ENCODE measurements at places on chromosomes 4 and X.

- no peak for DNase-seq
Observed at GRCh38 chr4:5632571-5632970, 75.8 kb downstream of the EVC2 start.

GRCh38 chr4:174016251-174016650 is 267.2 kb downstream of the FBXO8 start:
- DNase-seq = no peak

GRCh38 chrX:102129473-102129872 is 4.0 kb downstream of the TCEAL2 start:
- no peak for DNase-seq

- no peak for DNase-seq
Observed at GRCh38 chrX:49129427-49129826, 5.9 kb upstream of the GPKOW start.

DNA sequence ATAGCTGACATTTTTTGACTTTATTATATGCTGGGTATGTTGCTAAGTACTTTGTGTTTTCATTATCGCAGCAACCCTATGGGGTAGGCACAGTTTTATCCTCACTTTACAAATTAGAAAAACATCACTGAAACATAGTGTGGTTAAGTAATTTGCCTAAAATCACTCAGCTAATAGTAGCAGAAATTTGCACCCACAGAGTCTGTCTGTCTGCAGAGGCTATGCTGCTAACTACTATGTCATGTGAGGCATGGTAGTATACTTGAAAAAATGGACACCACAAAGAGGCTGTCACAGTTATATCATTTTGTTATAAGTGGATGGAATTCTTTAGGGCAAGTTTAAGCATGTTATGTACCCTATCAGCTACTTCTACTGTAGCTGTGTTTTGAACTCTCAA is 69.0 kb downstream of the STAG2 start:
- DNase-seq = no peak

DNA sequence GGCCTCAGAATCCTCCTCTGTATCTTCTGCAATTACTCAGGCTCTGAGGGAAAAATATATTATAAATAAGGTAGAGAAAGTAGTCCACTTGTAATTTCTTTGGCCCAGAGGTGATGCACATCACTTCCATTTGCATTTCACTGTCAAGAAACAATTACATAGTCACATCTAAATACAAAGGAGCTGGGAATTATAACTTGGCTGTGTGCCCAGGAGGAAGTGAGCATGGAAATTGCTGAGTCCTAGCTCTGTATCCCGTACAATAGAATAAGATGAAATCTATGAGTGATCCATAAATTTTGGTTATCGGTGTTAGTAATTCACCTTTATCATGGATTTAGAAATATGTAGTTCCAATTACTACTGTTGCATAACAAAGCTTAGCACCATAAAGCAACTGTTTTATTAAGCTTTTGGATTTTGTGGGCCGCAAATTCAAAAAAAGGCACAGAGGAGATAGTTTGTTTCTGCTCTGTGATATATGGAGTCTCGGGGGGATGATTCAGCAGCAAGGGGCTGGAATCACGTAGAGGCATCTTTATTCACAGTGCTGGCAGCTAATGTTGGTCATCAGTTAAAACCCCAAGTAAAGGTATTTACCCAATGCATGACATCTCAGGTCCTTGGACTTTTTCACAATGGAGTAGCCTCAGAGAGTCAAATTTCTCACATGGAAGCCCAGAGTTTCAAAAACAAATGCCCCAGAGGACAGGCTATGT is 241.4 kb upstream of the GALNT7 start:
- no peak for DNase-seq

- DNase-seq = no peak
Observed at GRCh38 chr4:94598758-94599157, 147.0 kb downstream of the PDLIM5 start.

GRCh38 chr4:8329859-8330761 is 60.6 kb downstream of the HTRA3 start:
- no peak for DNase-seq

DNA sequence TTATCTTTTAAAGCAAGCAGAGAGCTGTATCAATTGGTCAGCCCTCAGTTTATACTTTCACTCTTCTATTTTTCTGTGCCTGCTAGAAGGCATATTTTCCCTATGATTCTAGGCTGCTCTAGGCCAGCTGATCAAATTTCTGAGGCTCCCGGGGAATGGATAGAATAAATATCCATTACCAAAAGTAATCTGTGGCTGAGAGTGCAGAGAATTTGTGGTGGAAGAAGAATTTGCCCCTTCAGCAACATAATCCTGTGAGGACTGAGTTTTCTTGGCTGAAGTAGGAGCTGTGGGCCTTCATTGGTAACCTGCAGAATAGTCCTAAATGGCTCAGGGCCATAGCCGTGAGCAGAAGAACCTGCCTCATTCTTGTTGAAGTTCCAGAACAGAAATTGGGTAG is 314.6 kb upstream of the CASK start:
- DNase-seq = no peak

- no peak for DNase-seq
Observed at GRCh38 chr4:20358110-20358509, 106.4 kb downstream of the SLIT2 start.

DNA sequence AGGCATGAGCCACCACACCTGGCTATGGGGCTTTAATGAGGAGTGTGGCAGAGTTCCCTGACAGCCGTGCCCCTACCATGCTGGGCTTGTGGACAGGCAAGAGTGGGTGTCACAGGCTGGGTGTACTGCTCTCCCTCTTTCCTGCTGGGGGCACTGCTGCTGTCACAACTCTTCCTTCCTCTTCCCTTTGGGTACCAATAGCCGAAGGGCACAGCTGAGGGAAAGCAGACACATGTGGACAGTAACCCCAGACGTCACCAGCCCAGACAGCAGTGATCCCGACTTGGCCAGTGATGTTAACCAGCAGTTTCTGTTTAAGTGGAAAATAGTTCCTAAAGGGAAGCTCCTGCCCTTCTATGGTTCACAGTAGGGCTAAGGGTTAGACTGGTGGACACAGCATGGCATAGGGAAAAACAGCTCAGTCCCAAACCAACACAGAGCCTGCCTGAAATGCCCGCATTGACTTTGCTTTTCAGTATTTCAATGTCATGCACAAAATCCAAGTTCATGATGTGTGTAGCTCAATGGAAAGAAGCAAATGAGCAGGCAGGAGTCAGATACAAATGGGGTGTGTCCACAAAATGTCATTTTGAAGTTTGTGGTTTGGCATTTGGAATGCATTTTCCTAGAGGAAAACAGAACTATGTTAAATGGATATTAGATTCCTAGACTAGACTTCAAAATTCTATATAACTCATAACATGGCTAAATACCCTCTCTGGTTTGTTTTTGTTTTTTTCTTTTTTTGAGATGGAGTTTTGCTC is 24.9 kb upstream of the DDX3X start:
- DNase-seq = no peak

DNA sequence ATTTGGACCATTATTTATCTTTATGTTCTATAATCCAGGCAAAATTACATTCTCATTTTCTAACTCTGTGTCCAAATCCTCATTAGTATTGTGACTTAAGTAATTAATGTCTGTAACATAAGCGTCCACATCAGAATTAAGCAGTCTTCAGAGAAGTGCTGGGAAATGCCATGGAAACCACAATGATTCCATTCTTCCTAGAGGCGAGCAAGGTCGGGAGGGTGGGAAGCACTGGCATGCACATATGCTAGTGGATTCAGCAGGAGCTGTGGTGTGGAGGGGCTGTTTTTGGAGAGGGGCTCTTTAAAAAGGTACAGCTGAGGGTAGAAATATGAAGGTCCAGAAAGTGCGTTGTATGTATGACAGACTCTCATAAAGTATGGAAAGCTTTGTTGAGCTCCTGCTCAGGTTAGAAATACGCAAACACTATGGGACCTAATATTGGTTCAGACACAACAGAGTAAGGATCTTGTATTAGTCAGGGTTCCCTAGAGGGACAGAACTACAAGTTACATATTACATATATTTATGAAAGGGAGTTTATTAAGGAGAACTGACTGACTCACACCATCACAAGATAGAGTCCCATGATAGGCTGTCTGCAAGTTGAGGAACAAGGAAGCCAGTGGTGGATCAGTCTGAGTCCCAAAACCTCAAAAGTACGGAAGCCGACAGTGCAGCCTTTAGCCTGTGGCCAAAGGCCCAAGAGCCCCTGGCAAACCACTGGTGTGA is 61.5 kb downstream of the GLRA2 start:
- DNase-seq = no peak

- DNase-seq = no peak
Observed at GRCh38 chr4:126354784-126355183, 1040.0 kb downstream of the FAT4 start.

DNA sequence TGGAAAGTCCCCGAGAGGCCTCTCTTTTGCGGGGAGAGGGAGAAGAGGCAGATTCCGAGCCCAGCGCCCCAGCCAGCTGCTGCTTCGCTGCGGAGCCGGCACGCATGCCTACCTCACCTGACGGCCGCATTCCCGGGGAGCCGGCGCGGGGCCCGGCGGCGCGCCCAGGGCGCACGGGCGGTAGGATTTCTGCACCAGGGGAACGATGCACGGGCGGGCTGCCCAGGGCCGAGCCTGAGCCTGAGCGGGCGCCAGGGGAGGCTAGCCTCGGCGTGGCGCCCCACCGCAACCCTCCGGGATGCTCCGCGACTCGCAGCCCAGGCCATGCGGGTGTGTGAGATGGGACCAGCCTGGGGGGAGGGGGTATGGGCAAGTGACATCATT is 81.3 kb upstream of the SCML1 start:
- no peak for DNase-seq

Data from iPS DF 6.9 (cell line).